ENCODE measurements at places on chromosomes 7 and 10. TPM values are rescaled to one million over a fixed set of nuclear protein-coding genes. Genes with fewer than 3 reads are reported as not detected.

ADGRA1 gene
- not detected for total RNA-seq

DNA sequence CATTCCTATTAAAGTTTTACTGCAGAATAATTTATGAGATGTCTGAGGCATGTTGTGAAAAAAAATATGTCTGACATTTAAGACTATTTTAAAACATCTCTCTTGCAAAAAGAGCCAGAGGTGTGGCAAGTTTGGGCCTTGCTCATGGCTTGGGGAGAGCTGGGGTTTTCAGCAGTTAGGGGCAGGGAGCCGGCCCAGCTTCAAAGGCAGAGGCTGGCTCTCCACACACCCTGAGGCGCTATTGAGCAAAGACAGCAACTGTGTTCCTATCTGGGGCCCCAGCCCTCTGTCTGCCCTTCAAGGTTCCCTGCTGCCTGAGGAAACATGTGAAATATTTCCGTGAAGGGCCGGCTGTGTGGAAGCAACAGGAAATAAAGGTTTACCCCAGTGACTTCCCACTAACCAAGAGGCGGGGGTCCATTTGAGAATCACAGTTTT lies 94.0 kb downstream of the SORBS1 start:
- no peak for DNase-seq

CNNM1 gene
- total RNA-seq = 0.33 TPM

- DNase-seq = no peak
These were observed 72.7 kb downstream of the COL13A1 start for GRCh38 chr10:69874449-69874848.

SMARCD3 gene
- 19.0 TPM for total RNA-seq

DNA sequence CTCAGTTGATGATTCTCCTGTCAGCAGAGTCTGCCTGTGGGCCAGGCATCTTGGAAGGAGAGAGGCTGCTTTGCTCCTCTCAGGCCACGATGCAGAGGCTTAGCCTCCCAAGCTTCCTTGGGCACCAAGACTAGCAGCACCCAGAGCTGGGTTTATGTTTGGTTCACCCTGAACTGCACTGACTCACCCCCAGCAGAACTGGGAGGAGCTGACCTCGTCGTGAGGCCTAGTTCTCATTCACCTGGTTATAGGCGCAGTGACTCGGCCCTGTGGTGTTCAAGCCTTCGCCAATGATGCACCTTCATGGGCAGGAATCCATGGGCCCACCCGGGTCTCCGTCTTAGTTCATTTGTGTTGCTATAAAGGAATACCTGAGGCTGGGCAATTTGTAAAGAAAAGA lies 122.0 kb upstream of the ZNF438 start:
- DNase-seq = no peak

- no peak for DNase-seq
These were observed 11.1 kb downstream of the CHST3 start for GRCh38 chr10:71975087-71975870.

DNA sequence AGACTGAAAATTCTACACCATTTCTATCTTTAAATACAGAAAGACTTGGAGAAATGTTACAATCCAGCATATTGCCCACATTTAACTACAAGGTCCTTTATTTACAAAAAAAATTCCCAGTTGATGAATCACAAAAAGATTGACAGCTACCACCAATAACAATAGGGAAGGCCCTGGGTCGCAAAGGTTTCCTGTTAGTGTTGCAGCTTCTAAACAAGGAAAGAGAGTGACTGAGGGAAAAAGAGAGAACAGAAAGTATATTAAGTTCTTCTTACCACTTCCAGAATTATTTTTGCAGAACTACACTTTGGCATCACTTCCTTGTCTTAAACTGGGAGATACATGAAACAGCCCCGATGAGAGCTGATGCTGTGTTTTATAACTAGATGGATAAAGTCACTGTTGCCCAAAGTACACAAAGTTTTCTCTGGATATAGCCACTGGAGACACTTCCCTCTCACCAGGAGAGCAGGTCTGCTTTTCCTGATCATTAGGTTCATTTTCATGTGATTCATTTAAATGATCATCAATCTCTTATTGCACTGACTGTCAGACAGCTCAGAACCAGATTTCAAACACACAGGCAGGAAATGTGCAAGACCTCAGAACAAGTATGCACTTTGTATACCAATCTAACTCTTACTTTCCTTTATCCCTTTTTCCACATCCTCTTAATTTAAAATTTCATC lies 57.0 kb downstream of the SHTN1 start:
- DNase-seq = no peak

DNA sequence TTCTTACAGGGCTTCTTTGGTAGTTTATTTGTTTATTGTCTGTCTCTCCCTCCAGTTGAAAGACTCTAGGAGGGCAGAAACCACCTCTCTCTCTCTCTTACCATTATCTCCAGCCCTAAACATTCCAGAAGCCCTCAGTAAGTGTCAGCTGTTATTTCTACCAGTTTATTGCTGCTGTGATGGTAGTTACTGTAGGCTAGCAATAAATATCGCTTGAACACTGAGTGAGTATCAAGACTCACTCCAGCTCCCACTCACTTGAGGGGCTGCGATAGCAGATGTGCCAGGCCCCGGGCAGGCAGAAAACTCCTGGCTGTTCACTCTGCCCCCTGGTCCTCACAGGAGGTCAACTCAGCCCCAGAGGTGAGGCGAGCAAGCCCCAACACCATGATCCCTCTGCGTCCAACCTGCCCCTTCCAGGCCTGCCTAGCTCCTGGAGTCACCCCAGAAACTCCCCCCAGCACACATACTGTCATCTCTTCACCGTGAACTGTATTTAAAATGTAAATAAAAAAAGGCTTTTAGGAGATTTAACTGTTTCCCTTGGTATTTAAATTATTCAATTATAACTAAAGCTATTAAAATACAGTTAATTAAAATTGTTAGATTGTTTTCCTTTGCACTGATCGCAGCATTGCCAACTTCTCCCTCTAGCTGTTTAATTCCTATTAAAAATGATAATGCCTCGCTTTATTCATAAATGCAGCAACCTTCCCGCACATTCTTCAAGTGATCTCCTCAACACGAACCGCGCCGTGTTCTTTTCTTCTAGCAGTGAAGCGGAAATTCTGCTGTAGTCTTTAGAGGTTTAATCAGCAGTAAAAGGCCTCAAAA lies 321.1 kb upstream of the ZMIZ1 start:
- DNase-seq = no peak

- peak; percentile 12 for DNase-seq
These were observed 138.2 kb downstream of the SVIL start for GRCh38 chr10:29496341-29497162.

LRRC4 gene
- total RNA-seq = 0.57 TPM

GRCh38 chr10:61628875-61629513 lies 33.7 kb upstream of the CABCOCO1 start:
- no peak for DNase-seq

Measured in naive thymus-derived CD4-positive, alpha-beta T cell (primary cell).